MV-4-11 (cell line): ENCODE measurements at places on chromosomes 7 and 10.

GRCh38 chr10:69552268-69552667 lies 21.0 kb downstream of the NEUROG3 start:
- DNase-seq: no peak

DNA sequence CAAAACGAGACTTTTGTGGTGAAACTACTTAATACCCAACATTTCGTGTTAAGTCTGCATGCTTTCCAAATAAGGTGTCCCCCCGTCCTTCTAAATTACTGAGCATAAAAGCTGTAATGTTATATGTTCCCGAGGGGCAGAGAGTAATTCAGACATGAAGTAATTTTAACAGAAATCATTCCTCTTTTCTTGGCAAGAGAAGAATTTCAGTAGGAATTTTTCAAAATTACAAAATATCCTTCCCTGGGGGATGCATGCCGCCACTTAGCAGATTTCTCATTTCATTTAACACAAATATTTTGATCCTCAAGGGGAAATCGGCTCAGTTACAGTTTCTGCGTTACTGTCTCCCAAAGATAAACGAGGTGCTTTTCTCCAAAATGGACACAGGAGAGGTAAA lies 213.2 kb upstream of the RHOBTB1 start:
- no peak for DNase-seq

GRCh38 chr10:31756729-31757110 lies 171.9 kb downstream of the ARHGAP12 start:
- DNase-seq: peak; percentile 84

DNA sequence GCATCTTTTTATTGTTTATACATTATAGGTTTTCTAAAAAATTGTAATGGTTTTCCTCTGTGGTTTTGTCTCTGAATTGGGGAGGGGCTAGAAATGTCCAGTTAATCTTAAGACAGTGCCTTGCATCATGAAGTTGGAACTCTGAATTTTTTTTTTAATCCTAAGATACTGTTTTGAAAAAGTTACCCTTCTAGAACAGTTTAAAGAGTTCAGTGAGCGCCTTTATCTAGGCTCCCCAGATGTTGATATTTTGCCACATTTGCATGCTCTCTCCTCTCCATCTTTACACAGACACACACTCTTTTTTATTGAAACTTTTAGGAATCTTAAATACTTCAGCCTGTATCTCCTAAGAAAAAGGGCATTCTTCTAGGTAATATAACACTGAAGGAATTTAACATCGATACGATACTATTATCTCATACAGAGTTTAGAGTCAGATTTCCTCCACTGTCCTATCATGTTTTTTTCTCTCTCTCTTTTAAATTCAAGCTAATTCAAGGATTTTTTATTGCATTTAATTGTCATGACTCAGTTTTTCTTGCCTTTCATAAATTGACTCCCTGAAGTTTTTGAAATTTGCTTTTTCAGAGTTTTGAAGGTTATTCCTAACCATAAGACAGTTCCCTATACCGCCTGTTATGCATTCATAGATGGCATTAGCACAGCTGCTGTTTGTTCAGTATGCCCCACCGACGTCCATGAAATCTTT lies 31.5 kb downstream of the PRKAR2B start:
- DNase-seq: no peak

GRCh38 chr7:134654104-134654775 lies 7.6 kb downstream of the BPGM start:
- no peak for DNase-seq

DNA sequence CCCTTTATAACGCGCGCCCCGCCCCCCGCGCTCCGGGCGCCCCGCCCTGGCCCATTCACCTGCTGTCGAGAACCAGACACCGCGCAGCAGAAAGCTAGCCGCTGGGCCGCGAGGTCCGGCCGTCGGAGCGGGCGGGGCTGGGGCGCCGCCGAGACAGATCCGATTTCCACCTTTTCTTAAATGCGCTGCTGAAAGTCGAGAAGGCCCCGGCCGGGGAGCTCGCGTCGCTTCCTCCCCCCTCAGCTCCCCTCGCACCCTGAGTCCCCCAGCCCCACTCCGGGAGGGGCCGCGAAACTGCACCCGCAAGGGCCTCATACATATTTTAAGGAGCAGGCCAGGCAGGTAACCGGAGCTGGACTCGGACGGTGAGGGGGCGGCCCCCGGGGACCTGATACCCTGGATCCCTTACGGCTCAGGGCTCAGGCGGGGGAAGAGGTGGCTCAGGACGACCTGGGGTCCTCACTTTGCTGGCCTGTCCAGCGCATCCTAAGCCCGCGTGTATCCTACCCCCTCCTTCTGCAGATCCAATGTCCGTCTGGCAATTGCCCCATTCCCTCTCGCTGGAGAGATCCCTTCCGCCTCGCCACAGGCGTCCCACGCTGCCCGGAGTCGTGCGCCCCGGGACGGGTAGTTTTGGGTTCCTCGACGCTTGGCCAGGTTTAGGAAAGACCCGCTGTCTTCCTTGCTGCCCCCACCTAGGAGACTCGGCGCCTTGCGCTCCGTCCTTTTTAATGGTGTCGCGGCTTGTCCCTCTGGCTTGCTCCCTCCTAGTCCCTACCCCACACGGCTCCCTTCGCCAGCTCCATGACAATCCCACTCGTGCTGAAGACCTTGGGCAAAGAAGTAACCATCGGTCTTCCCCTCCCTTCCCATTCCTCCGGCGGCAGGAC lies 170.6 kb downstream of the UBE2H start:
- no peak for DNase-seq

DNA sequence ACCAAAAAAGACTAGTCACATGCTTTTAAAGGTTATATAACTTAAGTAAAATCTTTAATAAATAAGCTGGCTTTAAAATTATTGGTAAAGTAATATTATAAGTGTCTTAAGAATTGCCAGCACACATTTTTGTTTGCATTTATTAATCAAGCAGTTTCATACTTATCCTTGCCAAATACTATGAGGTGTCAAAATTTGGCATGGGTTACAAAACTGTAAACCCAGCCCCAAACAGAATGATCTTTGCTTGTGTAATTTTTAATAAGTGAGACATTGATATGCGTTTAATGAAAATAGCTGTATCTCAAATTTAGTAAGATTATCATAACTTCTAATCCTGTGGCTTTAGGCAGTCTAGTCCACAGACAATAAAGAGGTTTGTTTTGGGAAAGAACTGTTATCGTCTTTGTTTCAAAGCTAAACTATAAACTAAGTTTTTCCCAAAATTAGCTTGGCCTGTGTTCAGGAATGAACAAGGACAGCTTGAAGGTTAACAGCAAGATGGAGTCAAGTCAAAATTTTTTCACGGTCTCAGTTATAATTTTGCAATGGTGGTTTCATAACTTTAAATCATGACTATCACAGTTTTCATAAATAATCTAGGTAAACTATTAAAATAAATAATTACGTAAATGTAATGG lies 72.8 kb downstream of the ST8SIA6 start:
- DNase-seq: no peak

- DNase-seq: no peak
These were observed 26.2 kb upstream of the ABLIM1 start for GRCh38 chr10:114684084-114684821.

DNA sequence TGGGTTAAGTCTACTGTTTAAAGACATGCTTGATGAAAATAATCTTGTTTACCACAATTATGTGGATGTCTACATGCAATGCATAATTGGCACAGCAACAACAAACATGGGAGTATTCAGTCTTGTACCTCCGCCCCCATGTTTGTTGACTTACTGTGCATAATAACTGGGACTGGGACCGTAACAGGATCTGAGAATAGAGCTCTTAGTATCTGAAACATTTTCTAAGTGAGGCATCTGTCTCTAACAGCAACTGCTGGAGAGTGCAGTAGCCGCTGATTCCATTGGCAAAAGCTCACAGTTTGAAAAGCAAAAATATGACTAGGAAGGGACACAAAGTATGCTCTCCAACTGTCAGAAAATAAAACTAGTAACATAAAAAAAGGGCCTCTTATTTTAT lies 61.6 kb downstream of the ENO4 start:
- no peak for DNase-seq

DNA sequence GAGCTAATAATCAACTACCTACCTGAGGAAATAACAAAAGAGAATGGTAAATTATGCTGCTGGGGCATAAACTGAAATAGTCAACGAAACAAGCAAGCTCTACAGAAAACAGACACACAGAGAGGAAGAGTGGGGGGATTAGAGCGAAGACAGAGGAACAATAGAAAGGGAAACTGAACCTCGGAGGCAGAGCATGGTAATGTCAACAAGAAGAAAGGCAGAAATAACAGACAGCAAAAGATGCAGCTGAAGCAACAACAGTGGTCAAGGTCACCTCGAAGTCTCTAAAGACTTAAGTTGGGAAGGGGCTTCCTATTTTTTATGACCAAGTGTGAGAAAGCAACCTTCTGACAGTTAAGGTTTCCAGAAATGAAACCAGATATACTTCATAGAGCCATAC lies 177.0 kb downstream of the ZNF438 start:
- peak; percentile 70 for DNase-seq

DNA sequence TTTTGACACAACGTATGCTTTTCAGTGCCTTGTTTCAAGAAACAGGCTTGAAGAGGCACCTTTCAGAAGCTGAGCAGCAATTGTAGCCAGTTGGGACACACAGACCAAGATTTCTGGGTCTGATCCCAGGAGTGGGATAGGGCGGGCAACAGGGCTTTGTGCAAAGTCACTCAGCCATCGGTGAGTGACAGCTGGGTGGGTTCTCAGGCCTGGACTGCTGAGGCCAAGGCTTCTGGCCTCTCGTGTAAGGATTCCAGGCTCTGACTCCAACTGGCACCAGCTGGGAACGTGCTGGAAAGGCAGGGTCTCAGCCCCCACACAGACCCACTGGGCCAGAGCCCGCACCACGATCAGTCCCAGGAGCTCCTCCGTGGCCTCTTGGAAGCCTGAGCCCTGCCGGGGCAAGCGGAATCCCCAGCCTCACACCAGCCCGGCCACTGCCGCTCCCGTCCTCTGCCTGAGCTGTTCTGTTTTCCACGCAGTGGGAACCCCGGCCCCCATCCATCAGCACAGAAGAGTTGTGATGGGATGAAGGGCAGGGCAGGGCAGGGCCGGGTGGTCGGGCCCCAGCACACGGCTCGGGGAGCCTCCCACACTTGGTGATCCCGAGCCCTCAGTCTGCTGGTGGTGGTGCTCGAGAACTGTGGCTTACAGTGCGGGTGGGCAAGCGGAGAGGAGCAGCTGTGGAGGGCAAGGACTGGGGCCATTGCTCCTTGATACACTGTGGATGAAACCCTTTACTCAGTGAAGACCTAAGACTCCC lies 46.8 kb downstream of the VIPR2 start:
- DNase-seq: no peak

DNA sequence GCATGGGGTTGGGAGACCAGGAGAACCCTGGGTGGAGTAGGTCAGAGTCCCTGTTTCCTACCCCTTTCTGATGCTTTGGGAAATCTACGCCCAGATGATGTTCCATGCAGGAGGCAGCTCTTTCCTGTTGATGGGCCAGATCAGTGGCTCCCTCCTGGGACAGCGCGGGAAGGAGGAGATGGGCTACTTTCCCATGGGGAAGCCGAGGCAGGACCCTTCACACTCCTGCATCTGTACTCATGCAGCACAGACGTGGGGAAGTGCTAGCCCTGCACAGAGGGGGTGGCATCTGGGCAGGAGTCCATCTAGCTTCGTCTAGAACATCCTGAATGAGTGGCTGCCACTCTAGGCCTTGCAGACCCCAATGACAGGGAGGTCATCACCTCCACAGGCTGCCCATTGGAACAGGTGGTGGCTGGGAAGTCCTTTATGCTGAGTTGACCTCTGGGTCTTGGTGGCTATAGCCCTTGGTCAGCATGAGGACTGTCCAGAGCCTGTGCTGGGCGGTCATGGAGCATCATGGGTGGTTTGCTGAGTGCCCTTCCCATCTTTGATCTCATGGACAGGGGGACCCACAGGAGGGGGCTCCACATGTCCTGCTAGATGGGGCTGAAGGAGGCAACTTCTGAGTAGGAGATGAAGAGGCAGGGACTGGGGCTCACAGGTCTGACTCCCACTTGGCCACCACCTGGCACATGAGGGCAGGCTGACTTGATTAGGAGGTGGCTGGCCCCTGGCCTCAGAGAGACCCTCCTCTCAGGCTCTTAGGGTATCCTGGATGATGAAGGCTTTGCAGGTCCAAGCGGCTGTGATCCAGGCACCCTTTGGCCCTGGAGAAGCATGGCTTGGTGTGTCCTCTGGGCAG lies 24.6 kb downstream of the RAMP3 start:
- DNase-seq: no peak

DNA sequence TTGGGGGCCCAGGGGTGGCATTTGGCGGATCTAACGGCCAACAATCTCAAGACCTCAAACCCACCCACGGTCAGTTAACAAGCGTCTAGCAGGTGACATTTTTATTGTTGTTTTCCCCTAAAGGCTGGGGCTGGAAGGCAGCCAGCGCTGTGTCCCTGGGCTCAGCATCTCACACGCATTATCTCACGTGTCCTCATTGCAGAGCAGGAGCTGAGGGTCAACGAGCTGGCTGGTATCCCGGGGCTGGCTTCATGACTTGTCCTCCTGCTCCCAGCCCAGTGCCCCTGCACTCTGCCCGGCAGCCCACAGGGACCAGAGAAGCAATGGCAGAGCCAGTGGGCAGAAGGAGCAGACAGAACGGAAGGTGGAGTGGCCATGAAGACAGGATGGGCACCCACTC lies 54.4 kb upstream of the TMEM273 start:
- no peak for DNase-seq

GRCh38 chr10:3192856-3193635 lies 20.5 kb upstream of the PITRM1 start:
- peak; percentile 47 for DNase-seq

DNA sequence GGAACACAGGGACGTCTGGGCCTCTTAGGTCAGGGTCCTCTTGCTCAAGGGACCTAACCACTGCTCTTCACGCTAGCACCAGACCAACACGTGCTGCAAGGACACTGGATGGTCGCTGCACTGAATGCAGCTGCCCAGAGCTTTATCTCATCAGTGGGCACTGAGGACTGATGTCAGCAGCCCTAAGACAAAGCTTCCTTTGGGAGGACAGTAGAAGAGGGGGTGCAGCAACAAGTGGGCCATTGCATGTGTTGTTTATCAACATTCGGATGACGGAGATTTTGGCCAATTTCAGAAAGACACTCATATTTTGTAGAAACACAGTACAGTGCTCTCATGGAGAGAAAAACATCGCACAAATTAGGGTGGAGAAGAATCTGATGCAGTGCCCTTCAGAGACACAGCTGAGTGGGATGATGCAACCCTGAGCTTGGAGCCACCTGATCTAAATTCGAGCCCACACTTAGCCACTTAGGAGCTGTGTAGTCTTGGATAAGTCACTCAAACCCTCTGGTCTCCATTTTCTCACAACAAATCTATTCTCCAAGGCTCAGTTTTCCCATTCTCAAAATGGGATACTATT lies 1.7 kb downstream of the OPALIN start:
- no peak for DNase-seq

GRCh38 chr10:98366062-98366530 lies 48.9 kb downstream of the PYROXD2 start:
- DNase-seq: no peak

GRCh38 chr7:3245077-3245476 lies 56.0 kb upstream of the SDK1 start:
- no peak for DNase-seq

DNA sequence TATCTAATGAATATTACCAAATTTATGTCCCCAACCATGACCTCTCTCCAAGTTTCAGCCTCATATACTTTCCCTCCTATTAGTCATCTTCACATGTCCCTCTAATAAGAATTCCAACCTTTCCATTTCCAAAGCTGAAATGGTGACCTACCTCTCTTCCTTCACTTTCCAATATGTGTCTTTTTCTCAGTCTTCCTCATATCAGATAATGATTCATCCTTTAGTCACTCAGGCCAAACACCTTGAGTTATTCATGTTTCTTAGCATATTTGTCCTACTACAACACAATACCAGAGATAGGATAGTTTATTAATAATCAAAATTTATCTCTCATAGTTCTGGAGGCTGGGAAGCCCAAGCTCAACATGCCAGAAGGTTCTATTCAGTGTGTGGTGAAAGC lies 318.5 kb upstream of the ZWINT start:
- DNase-seq: no peak
